ENCODE measurements at places on chromosomes 6 and 20.

DNA sequence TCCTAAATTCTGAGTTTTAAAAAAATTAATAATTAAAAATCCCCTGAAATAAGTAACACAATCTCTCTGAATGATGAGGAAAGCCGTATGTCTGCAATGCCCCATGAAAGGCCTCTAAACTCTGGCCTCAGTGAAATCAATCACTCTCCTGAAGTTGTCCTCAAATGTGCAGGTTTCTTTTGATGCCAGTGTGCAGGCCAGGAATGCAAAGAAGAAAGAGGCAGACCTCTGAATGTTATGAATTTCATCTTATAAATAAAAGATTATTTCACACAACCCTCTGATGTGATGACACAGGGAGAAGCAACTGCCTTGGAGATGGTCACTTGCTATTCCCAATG, 121.8 kb downstream of the TBXT start:
- no peak for DNase-seq

- DNase-seq = no peak
Measured at GRCh38 chr20:57062696-57063270, 203.7 kb downstream of the BMP7 start.

GRCh38 chr6:150915880-150916265, 50.4 kb downstream of the MTHFD1L start:
- DNase-seq = no peak

- DNase-seq = no peak
Measured at GRCh38 chr20:36883977-36884535, 8.1 kb downstream of the TLDC2 start.

DNA sequence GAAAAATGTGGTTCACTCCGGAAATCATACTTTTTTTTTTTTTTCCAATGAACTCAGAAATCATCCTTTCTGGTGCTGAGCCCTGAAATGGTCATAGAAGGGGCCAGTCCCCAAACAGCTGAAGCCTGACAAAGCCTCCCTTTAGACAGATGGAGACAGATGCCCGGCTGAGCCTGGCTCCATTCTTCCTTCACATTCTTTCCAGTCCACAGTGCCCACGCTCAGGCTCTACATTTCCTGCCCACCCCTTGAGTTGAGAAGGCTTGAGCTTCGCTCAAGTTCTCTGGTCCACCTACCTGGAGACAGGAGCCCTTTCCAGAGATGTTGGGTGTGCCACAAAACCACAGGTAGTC, 41.2 kb downstream of the KCNK5 start:
- no peak for DNase-seq

DNA sequence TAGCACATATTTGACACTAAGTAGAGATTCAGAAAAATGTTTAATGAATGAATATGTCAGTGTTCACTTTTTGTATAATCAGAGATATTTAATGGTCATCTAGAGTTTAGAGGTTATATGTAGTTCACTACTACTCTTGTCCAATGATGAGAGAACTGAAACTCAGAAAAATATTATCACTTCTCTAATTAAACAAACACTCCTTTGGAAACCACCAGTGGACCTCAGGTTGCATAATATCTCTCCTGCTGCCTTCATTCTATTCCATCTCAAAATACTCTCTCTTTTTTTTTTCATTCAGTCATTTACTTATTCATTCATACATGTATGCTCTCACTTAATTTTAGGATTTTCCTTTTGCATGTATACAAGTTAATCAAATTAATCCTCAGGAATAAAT, 423.1 kb upstream of the RNF217 start:
- DNase-seq = no peak

GRCh38 chr6:41707565-41708200, 27.7 kb downstream of the TFEB start:
- no peak for DNase-seq

GRCh38 chr6:20055916-20056315, 156.4 kb downstream of the MBOAT1 start:
- DNase-seq = no peak

Measured in T1000 (cell line).